ENCODE measurements at places on chromosomes 7 and 10.

GRCh38 chr7:28155019-28155660, 25.5 kb downstream of the JAZF1 start:
- no peak for DNase-seq

DNA sequence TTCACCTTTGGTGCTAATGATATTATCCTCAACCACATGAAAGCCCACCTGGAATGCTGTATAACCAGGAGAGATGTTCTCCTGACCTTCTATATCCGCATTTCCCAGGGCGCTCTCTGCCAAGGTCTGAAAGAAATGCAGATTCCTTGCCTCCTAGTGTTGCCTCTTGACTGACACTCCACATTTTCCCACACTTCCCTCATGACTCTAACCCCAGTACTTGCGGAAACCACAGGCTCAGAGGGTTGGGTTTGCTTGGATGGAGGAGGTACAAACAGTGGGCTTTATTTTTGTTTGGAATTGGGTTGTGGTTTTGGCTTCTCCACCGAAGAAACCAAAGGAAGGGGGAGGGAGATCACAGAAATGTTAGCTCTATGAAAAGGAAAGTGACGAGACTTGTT, 222.9 kb upstream of the CELF2 start:
- DNase-seq: no peak

GRCh38 chr7:106568680-106569499, 92.1 kb downstream of the CCDC71L start:
- no peak for DNase-seq

GRCh38 chr7:33807779-33808482, 97.4 kb upstream of the BMPER start:
- no peak for DNase-seq

DNA sequence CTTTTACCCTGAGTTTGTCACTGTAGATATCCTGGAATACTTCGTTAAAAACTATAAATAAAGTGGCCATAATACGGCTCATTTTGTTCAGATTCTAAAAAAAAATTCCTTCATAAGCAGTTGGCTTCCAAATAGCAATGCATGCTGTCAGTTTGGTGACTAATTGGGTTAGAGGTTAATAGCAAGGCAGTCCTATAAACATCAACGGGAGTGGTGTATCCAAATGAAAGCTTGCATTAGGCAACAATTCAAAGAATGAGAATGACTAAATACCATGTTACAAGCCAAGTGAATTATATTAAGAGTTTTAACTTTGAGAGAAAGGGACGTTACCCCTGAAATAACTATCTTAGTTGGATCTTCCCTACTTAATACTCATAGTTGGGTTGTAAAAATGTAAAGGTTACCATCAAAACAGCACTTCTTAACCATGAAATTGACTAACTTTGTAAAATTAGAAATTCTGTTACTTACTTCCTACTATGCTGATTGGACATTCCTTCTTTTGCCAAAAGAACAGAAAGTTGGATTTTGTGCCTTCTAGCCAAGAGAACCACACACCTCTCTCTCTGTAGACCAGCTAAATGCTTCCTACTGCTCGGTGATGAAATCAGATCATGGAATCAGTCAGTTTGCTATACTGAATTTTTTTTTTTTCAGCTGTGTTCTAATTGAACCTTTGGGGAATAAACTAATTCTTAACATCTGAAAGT, 98.0 kb downstream of the KAT6B start:
- no peak for DNase-seq

DNA sequence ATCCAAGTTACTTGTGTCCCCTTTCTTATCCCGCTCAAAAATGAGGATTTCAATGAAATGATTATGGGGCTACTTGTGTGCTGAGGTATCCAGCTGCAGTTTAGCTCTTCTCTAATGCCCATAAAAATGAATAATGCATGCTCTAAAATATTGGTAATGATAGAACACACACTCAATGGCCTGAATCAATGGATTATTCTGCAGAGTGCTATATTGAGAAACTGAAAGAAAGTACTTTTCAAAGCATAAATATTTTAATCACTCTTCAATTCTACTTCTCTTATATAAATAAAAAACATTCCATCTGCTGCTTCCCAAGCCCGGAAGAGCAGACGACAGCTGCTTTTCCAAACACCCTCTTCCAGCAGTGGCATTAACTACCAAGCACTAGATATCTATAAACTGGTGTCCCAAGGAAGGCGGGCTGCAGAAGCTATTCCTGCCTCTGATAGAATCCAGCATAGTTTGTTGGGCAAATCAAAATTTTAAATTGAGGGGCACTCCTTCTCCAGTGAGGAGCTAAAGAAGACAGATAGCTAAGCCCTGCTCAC, 284.9 kb upstream of the AOAH start:
- no peak for DNase-seq

- DNase-seq: no peak
These were observed 15.9 kb downstream of the SH3PXD2A start for GRCh38 chr10:103839519-103839871.

DNA sequence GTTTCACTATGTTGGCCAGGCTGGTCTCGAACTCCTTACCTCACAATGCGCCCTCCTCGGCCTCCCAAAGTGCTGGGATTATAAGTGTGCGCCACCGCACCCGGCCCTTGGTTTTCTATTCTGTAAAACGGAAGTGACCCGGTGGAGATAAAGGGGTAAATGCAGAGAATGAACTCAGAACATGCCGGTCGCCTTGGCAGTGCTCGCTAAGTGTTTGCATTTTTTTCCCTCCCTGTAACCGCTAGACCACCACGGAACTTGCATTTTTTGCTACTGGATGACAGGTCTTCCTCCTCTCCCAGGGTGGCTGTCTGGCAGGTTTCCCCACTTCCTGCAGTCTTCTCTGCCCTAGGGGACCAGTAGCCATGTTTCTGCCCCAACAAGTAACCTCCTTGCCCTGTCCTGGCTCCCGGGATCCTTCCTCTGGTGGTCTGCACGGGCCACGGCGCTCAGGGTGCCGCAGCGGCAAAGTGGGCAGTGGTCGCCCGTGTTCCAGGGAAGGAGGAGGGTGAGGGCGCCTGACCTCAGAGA, 18.8 kb upstream of the GNA12 start:
- peak; percentile 31 for DNase-seq

DNA sequence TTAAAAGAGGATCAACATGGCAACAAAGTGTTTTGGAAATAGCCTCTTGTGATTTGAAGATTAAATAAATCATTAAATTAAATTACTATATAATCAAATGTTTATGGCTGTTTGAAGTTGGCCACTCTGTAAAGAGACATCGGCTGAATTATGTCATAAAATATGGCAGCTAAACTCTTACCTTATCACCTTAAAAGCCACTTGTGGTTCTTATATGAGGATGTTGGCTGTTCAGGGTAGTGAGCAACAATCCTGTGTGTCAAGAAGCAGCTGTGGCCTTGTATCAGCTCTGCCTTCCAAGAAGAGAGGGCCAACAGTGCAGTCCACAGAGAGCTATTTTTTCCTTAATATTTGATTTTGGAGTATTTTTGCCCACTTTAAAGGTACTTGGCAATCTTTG, 113.4 kb upstream of the CDK6 start:
- no peak for DNase-seq

DNA sequence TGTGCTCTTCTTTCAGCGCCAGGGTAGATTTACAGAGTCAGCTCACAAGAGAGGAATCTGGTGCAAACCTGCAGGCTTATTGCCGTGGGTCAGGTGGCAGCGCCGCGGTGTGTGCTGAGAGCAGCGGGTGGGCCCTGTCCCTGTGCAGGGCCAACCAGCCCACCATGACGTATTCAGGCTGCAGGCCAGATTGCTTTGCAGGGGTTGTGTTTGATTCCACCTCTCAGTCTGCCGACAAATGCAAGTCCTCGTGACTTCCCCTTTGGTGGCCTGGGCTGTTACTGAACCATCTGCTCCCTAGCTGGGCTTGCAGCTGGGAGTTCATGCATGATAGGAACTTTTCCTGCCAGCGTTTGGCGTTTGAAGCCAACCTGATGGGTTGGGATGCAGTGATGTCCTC, 66.7 kb upstream of the LEP start:
- no peak for DNase-seq

GRCh38 chr10:98248018-98248417, 20.0 kb downstream of the LOXL4 start:
- no peak for DNase-seq

- DNase-seq: no peak
These were observed 1.0 kb upstream of the DCLRE1C start for GRCh38 chr10:14954934-14955333.

- DNase-seq: no peak
These were observed 20.8 kb downstream of the BCAP29 start for GRCh38 chr7:107600816-107601215.

- DNase-seq: no peak
These were observed 236.0 kb upstream of the NRP1 start for GRCh38 chr10:33570495-33570894.

GRCh38 chr7:43492896-43493295, 90.0 kb upstream of the STK17A start:
- DNase-seq: no peak

- DNase-seq: no peak
These were observed 41.0 kb downstream of the FKBP6 start for GRCh38 chr7:73369009-73369408.

DNA sequence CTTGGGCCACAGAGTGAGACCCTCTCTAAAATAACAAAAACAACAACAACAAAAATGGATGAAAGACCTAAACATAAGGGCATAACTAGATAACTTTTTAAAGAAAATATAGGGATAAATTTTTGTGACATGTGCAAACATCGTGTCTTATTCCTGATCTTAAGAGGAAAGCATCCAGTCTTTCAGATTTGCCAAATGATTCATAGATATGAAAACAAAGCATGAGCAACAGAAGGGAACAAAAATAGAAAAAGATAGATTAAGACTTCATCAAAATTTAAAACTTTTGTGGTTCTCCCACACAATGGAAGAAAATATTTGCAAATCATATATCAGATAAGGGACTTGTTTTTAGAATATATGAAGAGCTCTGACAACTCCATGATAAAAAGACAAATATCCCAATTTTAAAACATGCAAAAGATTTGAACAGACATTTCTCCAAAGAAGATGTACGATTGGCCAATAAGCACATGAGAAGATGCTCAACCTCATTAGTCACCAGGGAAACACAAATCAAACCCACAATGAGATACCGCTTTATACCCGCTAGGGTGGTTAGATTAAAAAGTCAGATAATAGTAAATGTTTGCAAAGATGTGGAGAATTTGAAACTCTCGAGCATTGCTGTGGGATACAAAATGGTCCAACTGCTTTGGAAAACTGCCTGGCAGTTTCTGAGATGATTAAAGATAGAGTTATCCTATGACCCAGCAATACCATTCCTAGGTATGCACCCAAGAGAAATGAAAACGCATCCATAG, 20.3 kb downstream of the PPIF start:
- no peak for DNase-seq

DNA sequence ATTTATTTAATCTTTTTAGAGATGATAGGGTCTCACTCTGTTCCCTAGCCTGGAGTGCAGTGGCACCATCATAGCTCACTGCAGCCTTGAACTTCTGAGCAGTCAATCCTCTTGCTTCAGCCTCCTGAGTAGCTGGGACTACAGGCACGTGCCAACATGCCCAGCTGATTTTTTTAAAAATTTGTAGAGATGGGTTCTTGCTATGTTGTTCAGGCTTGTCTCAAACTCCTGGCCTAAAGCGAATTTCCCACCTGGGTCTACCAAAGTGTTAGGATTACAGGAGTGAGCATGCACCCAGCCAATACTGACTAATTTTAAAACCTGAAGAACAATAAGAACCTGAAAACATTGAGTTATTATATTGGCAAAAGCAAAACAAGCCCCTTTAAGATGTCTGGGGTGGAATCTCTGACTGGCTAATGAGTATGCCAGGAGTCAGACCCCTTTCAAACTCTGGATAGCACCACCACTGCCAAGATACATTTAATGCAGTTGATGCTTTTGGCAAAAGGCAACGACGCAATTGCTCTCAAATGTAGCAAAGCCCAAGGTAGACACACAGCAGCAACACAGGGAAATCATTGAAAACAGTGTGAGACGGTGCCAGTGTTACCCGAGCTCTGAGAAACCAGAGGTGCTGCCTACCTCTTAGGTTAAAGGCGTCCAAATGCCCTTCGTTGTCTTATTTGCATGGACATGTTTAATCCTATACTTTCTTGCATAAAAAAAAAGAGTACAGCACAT, 40.7 kb upstream of the TOMM7 start:
- no peak for DNase-seq

DNA sequence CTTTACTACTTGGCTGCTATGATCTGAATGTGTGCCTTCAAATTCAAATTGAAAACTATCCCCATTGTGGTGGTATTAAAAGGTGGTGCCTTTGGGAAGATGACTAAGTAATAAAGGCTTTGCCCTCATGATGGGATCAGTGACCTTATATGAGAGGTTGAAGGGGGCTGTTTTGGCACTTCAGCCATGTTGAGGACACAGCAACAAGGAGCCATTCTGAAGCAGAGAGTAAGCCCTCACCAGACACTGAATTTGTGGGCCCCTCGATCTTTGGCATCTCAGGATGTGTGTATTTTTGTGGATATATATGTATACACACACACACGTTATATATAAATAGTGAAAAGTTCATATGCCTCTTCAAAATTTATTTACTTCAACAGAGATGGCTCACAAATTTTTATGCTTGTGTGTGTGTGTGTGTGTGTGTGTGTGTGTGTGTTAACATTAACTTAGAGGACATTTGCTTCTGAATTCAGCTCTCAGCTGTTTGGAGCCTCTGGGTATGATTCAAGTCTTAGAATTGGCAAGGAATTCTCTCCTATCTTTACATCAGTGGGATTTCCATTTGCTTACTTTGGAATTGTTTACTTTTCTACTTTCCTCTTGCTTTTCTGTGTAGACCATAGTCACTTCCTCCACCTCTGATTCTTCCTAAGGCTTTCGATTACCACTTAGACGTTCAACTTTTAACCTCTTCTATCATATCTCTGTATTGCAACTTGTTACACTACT, 66.6 kb downstream of the MAGI2 start:
- no peak for DNase-seq

DNA sequence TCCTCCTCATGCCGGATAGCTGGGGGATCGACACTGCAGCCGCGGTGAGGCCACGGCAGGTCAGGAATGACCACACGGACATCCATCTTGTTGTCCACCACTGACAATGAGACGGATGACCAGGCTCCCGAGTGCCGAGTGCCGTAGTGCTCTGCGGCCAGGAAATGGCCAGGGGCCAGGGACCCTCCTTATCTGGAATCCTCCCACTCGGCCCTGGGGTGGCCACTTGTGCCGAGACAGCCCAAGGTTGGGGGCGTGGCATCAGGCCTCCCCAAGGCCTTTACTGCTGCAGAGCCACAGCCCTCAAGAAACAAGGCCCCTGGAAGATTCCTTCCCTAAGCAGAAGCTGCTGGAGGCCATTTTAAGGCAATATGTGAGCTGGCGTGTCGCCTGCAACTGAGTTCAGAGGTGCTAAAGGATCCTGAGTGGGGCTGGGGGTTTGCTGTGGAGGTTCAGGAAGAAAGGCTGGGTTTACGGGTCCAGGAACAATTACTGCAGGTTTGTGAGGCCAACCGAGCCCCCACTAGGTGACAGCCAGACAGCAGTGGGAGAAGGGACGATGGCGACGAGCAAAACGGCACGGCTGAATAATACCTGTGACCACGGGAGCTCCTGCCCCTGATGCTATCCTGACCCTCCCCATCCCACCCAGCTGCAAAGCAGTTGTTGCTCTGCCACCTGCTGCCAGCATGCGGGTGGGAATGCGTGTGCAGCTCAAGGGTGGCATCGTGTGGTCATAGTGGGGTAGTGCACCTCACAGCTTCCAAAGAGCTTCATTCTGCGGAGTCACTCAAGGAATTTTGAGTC, 31.6 kb upstream of the LEP start:
- peak; percentile 70 for DNase-seq

GRCh38 chr7:13749636-13750035, 239.8 kb downstream of the ETV1 start:
- DNase-seq: no peak

GRCh38 chr10:6802759-6803426, 222.8 kb upstream of the PRKCQ start:
- DNase-seq: no peak

All from uterus (tissue), 4 donors.